ENCODE measurements at places on chromosomes 12 and 14.

DNA sequence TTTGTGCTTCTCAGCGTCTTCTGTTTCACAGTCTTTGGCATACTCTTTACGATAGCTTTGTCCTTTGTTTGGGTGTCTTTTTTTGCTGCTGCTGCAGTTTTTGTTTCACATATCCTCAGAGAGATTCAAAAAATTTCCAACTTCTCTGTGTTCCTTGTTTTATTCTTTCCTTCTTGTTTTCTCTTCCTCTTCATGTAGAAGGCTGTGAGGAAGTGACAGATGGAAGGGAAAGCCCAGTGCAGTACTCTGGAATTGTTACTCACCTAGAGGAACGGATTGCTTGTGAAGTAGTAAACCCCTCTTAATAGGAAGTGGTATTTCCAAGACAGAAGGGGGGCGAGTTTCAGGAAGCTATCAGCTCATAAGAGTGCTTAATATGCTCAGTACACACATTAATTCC, 1.7 kb downstream of the CREBL2 start:
- peak; percentile 29 for DNase-seq

- no peak for DNase-seq
These were observed 12.2 kb downstream of the TBX3 start for GRCh38 chr12:114671443-114672411.

DNA sequence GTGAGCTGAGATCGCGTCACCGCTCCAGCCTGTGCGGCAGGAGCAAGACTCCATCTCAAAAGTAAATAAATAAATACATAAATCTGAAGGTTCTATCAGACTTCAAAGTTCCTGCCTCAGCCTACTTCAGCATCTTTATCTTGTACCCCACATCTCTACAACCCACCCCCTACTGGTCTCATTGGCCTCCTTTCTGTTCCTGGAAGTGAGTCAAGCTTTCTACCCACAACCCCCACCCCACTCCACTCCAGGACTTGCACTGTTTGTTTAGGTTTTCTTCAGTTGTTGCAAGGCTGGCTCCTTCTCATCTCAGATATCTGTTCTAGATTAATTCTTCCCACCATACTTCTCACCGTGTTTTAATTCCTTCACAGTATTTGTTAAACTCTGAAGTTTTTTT, 714 bp upstream of the PSMC6 start:
- DNase-seq = peak; percentile 32

DNA sequence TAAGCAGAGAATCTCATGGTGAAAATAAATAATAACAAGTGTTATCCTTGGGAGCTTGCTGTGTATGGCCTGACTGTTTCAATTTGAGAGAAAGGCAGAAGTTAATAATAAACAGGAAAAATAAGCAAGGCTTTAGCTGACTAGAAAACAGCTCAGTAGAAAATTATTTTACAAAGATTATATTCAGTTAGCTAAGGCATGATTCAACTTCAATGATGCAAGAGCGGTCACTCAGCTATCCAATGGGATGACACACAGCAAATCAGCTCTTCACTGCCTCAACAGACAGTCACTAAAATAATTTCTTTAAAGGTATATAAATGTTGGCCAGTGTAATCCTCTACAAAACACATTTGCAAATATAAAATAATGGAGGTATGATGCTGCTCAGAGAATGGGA, 18.6 kb downstream of the GSTZ1 start:
- DNase-seq = no peak

DNA sequence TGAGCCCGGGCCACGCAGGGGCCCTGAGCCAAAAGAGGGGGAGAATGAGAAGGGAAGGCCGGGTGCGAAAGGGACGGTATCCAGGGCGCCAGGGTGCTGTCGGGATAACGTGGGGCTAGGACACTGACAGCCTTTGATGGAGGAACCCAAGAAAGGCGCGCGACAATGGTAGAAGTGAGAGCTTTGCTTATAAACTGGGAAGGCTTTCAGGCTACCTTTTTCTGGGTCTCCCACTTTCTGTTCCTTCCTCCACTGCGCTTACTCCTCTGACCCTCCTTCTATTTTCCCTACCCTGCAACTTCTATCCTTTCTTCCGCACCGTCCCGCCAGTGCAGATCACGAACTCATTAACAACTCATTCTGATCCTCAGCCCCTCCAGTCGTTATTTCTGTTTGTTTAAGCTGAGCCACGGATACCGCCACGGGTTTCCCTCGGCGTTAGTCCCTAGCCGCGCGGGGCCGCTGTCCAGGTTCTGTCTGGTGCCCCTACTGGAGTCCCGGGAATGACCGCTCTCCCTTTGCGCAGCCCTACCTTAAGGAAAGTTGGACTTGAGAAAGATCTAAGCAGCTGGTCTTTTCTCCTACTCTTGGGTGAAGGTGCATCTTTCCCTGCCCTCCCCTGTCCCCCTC, 3.0 kb downstream of the SSTR1 start:
- DNase-seq = no peak

GRCh38 chr12:28023156-28023887, 50.8 kb upstream of the PTHLH start:
- DNase-seq = no peak

DNA sequence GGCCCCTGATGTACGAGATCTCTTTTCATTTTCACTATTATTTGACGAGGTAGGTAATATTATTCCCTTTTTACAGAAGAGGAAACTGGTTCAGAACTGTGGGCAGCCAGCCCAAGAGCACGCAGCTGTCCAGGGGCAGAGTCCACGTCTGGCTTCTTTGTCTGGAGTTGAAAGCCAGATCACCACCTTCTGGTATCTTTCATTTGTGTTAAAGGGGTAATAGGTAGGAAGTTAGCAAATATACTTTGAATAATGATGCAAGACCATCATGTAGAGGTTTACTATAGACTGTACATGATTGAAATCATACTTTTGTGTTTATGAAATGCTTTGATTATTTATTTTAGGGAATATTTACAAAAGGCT, 144.1 kb upstream of the AMIGO2 start:
- DNase-seq = peak; percentile 16

DNA sequence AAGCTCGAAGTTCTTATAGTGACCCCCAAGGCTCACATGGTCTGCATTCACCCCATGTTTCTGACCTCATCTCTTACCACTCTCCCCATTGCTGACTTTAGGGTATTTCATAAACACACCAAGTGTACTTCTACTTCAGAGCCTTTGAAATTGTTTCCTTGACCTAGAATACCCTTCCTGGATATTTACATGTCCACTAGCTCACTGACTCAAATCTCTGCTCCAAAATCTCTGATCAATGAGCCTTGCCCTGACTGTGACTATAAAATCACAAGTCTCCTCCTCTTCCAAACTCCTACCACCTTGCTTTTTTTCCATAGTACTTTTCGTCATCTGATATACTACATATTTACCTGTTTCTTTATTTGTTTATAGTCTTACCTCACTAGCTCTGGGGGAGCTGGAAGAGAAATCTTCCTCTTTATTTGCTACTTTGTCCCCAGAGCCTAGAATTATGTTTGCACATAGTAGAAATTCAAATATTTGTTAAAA, 105.1 kb downstream of the RMST start:
- no peak for DNase-seq

DNA sequence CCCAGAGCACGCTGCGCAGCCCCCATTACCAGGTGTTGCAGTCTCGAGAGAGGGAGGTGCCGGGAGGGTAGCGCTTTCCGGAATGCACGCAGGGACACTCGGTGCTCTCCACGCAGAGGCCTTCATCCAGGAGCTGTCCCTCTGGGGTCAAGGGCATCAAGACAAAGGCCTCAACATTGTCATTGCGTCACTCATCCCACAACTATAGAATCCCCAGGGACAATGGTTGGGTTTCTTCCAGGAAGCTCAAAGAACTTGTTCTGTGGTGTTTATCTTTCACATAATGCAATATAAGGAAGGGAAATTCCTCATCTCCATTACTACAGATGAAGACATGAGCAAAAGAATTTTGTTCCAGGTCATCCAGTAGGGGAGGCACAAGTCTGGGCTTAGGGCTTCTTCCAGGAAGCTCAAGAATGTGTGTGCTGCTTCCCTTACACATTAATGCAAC, 52.1 kb downstream of the VWF start:
- DNase-seq = no peak

DNA sequence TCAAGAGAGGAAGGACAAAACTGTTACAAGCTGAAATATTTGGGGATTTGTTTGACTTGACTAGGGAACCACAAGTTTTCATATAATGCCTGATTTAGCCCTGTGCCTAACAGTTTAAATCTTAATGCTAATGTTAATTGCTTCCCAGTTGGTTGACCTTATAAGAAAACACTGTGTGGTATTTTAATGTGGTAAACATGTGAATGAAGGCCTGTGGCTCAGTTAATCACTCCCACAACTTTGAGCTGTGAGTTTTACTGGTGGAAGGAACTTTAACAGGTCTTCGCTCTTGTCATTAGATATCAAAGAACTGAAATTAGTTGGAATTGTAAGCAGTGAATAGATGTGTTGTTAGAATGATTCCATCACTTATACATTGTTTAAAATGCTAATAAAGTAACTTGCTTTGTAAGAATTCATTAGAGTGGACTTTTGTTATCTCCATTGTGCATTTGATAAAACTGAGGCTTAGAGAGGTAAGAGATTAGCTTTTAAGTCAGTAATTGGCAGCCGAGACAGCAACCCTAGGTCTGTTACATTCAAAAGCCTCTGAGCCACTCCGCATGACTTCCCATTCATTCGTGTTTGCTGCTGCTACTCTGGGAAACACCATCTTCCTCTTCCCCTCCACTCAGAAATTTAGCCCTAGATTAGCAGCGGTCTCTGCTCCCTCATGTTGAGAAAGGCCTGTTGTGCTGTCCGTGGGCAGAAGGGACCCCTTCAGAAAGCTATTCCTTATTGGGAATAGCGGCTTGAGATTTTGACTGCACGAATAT, 1.0 kb upstream of the TBK1 start:
- peak; percentile 48 for DNase-seq

DNA sequence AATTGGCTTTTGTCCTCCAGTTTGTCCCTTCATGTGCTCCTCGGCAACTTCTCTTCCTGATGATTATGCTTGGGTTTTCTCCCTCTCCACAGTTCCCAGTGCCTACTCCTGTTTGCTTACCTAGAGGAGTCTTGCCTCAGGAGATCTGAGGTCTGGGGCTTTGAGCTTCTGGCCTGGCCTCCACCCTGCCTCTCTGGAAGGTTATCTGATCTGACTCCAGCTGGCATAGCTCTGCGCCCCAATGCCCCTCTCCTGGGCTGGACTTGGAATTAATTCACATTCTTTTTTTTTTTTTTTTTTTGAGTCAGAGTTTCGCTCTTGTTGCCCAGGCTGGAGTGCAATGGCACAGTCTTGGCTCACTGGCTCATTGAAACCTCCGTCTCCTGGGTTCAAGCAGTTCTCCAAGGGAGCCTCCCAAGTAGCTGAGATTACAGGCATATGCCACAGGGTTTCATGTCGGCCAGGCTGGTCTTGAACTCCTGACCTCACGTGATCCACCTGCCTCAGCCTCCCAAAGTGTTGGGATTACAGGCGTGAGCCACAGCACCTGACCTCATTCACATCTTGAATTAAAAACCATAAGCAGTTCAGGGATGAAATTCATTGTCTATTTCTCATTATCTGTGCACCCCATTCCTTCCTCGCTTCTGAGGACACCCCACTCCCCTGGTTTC, 33.5 kb downstream of the CFL2 start:
- DNase-seq = no peak

GRCh38 chr14:32654106-32654505, 284.6 kb upstream of the NPAS3 start:
- no peak for DNase-seq

- no peak for DNase-seq
These were observed at the start of gene TMTC1 for GRCh38 chr12:29783773-29784666. TMTC1 (minus strand) TSS chr12:29783942; CDS start chr12:29783751, 191 bp downstream.

GRCh38 chr12:25659621-25660020, 106.5 kb upstream of the LMNTD1 start:
- DNase-seq = no peak

Data from B cell (primary cell).